ENCODE measurements at places on chromosomes 11 and 22.

GRCh38 chr11:64107303-64107702 is 58.6 kb downstream of the MACROD1 start:
- no peak for DNase-seq

GRCh38 chr11:69239641-69240040 is 54.3 kb upstream of the MYEOV start:
- no peak for DNase-seq

DNA sequence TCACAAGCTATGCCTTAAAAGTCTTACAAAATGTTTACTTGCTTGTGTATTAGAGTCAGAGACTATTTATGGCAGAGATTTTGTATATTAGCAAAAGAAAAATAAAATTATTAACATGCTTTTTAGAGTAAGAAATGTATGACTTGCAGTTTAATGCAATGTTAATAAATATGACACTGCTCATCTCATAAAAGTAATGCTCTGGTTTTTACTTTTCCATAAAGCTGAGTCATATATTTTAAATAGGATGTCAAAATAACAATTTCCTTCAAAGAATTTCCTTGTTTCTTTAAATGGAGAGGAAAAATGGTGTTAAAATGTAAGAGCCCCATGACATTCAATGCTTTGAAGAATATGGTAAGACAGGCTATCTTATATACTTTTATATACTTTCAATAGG is 16.3 kb upstream of the RDX start:
- DNase-seq = no peak

GRCh38 chr11:17906436-17906835 is 106.4 kb downstream of the SERGEF start:
- no peak for DNase-seq

DNA sequence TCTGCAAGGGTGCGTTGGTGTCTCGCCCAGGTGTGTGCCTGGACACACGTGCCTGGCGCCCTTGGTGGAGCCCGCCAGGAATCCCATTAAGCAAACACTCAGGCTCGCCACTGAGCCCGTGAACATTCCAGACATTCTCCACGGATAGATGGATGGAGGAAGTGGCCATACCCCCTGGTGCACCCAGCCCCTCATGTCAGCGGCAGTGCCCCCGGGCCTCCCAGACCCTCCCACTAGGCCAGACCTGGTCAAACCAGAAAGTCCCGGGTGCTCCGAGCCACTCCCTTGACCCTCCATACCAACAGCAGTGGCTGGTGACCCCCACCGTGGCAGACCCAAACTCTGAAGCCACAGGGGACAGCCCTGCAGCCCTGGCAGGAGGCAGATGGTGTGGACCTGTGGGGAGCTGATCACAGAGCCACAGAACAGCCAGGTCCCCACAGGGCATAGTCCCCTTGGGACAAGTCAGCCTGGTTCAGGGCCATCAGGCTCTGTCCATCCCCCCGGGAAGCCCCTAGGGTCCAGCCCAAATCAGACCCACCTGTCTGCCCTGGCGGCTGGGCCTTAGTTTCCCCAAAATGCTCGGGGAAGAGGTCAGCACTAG is 1.9 kb downstream of the EPS8L2 start:
- DNase-seq = no peak

DNA sequence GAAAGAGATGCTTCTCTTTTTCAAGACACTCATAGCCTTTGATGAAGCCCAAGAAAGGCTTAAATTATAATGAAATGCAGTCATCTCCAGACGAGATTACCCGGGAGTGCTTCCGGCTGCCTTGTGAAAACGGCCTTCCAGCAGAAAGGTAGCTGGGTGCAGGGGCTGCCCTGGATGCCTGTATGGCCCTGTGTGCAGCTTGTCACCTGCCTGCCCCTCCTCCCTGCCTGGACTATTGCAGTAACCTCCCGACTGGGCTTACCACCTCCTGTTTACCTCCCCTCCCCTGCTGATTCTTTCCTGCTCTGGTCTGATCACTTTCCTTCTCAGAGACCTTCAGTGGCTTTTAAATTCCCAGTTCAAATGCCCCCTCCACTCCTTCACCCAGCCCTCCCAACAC is 126.4 kb upstream of the SYT13 start:
- DNase-seq = no peak

- no peak for DNase-seq
Measured at GRCh38 chr11:134486704-134487103, 74.7 kb upstream of the B3GAT1 start.

DNA sequence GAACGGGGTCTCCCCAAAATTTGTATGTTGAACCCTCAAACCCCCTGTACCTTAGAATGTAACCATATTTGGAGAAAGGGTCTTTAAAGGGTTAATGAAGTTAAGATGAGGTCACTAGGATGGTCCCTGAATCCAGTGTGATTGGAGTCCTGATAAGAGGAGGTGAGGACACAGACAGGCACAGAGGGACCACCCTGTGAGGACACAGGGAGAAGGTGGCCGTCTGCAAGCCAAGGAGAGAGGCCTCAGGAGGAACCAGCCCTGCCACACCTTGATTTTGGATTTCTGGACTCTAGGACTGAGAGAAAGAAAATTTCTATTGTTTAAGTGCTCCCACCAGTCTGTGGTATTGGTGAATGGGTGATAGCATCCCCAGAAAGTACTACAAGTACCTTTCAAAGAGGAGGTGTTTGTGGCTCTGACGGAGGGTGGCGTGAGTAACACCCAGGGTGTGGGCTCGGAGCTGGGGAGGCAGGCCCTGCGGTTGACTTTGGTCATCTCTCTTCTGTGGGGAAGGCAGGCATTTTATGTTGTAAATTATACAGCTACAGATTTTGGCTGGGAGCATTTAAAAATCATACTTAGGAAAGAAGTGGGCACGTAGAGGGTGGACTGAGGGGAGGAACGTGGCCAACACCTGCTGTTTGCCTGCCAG is 13.8 kb downstream of the MRGPRF start:
- no peak for DNase-seq

Measured in activated T-helper 1 cell treated with anti-CD3 and anti-CD28 coated beads, Interleukin-12 subunit alpha, Interleukin-12 subunit beta, Interleukin-2, Interleukin-4 antibody, amounts not matched to agents 30 ng/mL and 10 ng/mL and 1 ng/mL, durations not matched to agents 14 hours and 24 hours and 36 hours (primary cell).